ENCODE measurements at places on chromosomes 1 and 21. TPM values are rescaled to one million over a fixed set of nuclear protein-coding genes. Genes with fewer than 3 reads are reported as not detected.

DNA sequence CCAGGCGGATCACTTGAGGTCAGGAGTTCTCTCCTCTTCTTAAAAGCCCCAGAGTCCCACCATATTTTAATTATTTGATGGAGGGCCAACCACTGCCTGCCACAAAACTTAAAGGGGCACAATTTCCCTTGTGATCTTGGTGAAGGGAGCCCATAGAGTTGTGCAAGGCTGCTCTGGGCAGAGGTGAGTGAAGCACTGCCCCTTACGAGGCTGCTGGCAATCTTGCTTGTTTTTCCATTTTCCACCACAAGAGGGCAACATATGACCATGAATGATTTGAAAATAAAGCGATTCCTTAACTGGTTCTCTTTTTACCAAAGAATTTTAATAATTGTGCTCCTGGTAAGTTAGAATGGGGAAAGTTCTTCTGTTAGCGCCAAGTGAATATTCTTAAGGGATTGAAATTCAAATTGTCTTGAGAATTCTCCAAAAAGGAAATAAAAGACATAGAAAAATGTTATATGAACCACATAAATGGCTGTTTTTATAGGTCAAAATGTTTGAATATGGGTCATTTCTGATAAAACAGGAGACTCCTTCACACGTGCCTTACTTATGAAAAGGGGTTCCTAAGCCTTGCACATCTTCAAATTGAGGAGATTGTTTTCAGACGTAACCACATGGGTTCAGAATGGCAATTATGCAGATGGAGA, 22.7 kb downstream of the PGM1 start:
- no peaks in the 10 kb centered on the region for H3K36me3 ChIP-seq
- peaks cover 6% of the 10 kb centered on the region for H3K4me1 ChIP-seq
- DNase-seq, result peak; percentile 47
- no peak overlapping the region for H3K27ac ChIP-seq
- no peaks in the 10 kb centered on the region for H3K27me3 ChIP-seq

DNA sequence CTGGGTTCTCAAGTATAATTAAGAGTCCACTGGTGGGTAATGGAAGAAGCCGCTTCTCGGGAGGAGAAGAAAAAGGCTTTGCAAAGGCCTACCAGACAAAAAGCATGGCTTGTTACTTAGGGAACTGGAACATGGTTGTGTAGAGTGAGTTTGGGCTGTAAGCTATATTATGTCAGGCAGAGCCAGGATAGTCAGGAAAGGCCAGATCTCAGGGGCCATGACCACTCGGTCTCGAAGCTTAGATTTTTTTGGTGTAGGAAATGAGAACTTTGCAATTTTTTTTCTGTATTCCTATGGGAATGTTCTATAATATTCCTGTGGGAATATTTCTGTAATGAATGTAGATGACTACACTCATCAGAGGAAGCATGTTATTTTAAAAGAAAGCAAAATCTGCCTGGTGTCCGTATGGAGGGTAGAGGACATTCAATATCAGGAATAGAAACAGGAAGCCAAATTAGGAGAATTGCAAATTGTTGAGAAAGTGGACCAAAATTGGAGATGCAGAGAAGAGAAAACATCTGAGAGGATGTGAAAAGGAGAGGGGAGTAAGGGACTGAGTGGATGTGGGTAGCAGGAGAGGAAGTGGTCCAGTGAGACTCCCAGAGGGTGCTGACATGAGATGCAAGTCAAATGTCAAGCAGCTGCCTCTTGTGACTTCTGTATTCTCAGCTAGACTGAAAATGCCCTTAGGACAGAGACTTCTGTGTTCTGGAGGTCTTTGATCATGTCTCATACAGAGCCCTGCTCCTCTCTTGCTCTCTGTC, 45.2 kb upstream of the HAO2 start:
- H3K4me3 ChIP-seq, result no peak overlapping the region
- H3K4me1 ChIP-seq, result no peaks in the 10 kb centered on the region
- no peak overlapping the region for H3K27ac ChIP-seq

DNA sequence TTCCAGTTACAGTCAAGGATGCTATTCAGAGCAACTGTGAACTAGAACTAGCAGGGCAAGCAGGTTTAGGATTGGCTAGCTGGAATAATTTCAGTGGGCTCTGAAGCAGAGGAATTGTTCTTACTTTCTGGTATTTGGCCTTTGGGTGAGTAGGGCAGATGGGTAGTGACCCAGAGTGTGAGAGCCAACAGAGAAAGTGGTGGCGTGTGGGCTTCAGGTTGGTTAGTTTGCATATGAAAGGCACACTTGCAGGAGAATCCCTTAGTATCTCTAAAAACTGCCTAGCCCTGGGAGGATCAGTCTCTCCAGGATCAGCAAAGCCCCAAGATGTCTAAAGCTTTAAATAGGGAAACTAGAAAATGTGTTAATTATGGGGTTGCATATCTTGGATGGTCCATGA, 67.6 kb upstream of the LRRC8B start:
- H3K27me3 ChIP-seq, result no peaks in the 10 kb centered on the region
- no peak for DNase-seq
- no peaks in the 10 kb centered on the region for H3K4me1 ChIP-seq
- no peak overlapping the region for H3K4me3 ChIP-seq
- no peak overlapping the region for H3K27ac ChIP-seq
- no peaks in the 10 kb centered on the region for H3K36me3 ChIP-seq

The CRP gene
- polyA plus RNA-seq, result 0.05 TPM

The GUCA2A gene
- polyA plus RNA-seq, result 29.8 TPM
